ENCODE measurements at places on chromosomes 3 and 15.

GRCh38 chr3:47874913-47875312 is 72.0 kb downstream of the DHX30 start:
- no peak for DNase-seq

- no peak for DNase-seq
These were observed 33.8 kb downstream of the MRAS start for GRCh38 chr3:138381950-138382715.

GRCh38 chr3:129690963-129691362 is 84.5 kb upstream of the PLXND1 start:
- no peak for DNase-seq

- no peak for DNase-seq
These were observed 188.6 kb upstream of the PDZRN3 start for GRCh38 chr3:73813291-73813690.

- no peak for DNase-seq
These were observed 96.5 kb downstream of the SMAD6 start for GRCh38 chr15:66798426-66799061.

DNA sequence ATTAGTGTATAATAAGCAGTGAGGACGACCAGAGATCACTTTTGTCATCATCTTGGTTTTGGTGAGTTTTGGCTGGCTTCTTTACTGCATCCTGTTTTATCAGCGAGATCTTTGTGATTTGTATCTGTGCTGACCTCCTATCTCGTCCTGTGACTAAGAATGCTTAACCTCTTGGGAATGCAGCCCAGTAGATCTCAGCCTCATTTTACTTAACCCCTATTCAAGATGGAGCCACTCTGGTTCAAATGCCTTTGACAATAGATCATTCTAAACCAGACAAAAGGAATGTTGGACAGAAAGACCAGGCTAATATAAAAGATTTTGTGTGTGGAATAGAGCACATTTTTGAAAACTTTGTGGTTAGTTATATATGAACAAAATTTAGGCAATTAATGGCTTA is 618.5 kb upstream of the BCHE start:
- DNase-seq = no peak

DNA sequence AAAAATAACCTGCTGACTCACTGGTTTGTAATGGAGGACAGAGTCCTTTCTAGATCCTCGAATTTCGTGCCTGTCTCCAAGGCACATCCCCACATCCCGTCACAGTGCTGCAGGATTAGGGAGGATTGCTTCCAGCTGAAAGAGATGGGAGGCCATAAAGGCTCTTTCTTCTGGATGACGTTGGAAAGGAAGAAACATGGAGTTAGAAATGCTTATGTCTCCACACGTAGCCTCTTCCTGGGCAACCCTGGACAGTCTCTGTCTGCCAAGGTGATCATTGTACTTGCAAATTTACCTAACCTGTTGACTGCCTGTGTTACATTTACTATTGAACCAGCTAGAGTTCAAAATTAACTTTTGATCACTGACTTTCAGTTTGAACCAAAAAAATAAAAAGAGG is 27.6 kb upstream of the VILL start:
- DNase-seq = no peak

GRCh38 chr3:194162070-194162678 is 26.2 kb downstream of the HES1 start:
- DNase-seq = no peak

GRCh38 chr3:58266577-58266976 is 29.0 kb downstream of the ABHD6 start:
- no peak for DNase-seq

DNA sequence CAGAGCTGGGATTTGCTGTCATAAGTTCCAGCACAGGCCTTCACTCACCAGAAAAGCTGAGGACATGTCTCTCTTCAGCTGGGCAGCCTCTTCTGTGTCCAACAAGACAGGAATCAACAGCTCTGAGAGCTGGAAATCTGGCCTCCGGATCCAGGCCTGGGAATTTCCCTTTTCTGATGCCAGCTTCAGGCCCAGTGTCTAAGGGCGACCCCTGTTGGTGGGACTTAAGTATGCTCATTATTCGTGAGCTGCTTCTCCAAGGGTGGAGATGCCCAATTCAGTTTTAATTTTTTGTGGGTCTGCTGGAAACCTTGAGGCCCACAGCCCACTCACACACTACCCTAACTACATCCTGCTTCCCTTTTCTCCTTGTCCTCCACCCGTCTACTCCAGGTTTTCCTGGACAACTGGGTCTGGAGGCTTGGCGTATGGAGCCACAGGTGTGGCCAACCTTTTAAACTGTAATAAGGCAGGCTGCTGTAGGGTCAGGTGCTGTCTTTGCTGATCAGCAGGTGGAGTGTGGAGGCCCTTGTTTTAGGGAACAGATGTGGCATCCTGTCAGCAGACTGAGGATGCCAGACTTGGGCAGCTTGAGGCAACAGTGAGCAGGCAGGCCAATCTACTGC is 2.6 kb upstream of the CEMIP start:
- DNase-seq = peak; percentile 80

DNA sequence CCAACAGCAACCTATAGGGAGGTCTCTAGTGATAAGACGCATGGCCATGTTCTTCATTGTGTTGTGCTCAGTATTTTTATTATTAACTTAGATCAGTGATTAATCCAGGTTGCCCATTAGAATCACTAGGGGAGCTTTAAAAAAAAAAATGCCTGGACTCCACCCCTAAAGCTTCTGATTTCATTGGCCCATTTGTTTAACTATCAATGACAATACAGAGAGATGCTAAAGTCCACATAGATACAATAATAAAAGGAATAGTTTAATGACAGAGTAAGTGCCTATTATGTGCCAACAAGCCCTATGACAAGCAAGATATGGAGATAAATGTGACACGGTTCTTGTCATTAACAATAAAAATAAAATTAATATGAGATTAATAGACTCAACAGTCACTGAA is 55.8 kb downstream of the ATP8B4 start:
- no peak for DNase-seq

- DNase-seq = no peak
These were observed 54.5 kb upstream of the ATP11B start for GRCh38 chr3:182738583-182739411.

GRCh38 chr3:138717348-138717747 is 108.8 kb downstream of the FAIM start:
- DNase-seq = no peak

DNA sequence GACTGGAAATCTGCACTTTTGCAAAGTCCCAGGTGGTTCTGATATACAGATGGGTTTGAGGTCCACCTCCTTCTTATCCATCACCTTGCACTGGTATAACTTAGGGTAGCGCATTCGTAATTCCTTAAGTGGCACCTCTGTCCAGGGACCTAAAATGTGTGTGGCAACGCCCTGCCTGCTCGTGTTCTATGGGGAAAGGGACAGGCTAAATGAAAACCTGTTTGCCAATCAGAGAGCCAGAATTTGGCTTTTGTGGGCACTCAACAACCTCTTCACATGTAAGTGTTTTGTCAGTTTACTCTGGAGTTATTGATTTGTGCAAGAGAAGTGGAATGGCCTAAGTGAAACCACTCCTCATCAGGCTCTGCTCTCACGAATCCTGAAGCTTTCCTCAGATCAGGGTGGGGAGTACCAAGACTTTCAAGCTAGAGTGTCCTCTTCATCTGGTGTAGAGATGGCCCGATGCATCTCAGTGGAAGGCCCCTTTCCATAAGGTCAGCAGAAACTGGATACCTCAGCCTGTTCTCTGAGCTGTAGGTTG is 138.3 kb downstream of the ALDH1A2 start:
- DNase-seq = no peak

DNA sequence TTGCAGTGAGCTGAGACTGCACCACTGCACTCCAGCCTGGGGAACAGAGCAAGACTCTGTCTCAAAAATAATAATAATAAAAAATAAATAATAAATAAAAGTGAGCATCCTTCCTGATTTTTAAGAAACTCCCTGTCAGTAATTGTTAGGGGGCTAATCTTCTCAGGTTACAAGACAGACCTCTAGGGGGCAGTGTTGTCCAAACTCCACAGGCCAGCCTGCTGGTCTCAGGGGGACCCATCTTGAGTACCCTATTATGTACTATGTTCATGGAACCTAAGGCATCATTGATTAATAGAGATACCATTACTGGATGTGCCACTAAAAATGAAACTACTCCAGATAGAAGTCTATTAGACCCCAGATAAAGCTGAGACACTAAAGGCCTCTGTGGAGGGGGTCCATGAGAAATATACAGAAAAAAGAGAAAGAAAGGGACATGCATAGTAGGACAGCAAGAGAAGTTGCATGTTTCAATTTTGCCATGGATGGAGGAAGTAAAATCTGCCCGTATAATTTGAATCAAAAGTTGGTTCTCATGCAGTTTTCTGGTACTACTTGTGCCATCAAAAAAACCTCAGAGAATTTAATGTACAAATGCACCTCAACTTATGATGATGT is 85.5 kb upstream of the CDV3 start:
- DNase-seq = no peak

GRCh38 chr3:50478051-50478450 is 25.4 kb downstream of the CACNA2D2 start:
- no peak for DNase-seq

DNA sequence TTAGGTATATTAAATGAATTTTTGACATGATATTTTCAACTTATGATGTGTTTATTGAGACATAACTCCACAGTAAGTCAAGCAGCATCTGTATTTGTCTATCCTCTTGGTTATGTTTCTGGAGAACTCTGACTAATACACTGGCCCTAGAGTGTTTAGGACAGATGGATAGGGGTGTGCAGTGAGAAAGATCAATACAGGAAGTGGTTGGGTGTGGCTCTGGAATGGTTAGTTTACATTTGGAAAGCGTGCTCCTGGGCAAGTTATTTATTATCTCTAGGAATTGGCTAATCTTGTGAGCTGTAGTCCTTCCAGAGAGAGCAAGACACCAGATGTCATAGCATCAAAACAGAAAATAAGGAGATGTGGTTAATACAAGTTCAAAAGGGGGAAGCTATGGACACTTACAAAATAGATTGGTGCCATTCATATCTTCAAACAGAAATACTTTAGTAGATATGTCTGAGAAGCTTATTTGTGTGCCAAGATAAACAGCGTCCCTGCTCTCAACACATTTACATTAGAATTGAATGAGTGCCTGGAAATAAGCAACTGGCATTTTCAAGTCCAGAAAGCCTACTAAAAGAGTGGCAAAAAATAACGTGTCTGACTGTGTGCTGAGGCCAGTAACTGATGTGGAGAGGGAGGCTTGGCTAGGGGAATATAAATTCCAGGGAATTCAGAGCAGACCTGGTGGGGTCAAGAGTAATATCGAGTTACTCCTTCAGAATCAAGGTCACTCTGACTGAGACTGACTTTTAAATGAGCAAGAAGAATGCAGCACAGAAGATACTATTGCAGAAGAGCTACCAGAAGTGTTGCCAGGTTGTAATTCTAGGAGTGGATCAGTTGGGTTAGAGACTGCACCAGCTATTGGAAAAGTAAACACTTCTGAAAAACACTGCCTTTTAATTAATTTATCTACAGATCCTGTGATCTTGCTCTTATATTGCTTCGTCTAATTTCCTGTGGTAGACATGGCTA is 33.4 kb upstream of the PLAAT1 start:
- DNase-seq = no peak

GRCh38 chr3:177149106-177149505 is 48.2 kb downstream of the TBL1XR1 start:
- no peak for DNase-seq

Measured in Kasumi-1 (cell line).